ENCODE measurements at places on chromosomes 7 and 10.

DNA sequence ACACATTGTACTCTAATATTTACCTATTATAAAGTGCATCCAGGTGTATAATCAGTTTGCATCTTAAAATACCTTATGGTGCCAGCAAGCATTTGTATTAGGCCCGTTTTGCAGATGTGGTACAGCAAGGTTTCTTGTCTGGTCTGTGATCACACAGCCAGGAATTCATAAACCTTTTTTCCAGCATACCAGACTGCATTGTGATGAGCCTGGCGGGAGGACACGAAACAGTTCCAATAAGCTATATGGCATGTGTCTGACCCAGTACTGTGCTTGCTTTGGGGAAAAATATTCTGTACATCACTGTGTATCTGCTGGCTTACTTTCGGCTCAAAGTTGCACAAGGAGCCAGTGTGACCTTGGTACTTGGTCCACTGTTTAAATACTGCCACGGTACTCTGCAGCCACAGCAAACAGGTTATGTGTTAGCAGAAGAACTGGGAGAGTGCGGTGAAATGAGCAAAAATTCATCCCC, 36.3 kb downstream of the CHN2 start:
- DNase-seq = no peak

GRCh38 chr10:12492016-12492415, 142.7 kb downstream of the CAMK1D start:
- DNase-seq = no peak

DNA sequence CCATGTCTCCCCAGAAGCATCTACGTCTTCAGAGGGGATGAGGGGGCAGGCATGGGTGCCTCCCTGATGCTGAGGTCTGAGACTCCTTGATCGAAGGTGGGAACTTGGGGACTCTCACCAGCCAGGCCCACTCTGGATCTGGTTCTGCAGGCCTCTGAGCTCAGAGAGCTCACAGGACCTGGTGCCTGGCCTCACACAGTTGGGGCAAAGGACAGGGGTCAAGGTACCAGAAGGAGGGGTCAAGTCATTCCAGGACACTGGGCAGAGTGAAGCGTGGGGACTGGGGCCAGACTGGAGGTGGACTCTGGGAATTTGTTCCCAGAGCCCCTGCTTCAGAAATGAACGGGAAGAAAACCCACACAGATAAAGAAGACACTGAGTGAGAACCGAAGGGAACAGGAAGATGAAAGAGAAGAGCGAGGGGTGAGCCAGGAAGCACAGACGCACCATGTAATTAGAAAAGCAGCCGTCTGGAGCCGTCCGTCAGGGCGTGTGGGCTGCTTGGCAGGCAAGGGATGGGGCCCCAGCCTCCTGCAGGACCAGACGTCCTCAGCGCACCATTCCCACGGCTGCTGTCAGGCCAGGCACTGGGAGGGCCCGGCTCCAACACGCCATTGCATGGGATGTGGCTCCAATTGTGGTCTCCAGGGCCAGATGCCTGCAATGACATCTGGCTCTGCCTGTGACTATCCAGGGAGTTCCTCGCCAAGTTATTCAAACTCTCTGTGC, 47.7 kb downstream of the ZCCHC24 start:
- no peak for DNase-seq

- no peak for DNase-seq
Observed at GRCh38 chr10:2839081-2839725, 228.1 kb upstream of the PFKP start.

DNA sequence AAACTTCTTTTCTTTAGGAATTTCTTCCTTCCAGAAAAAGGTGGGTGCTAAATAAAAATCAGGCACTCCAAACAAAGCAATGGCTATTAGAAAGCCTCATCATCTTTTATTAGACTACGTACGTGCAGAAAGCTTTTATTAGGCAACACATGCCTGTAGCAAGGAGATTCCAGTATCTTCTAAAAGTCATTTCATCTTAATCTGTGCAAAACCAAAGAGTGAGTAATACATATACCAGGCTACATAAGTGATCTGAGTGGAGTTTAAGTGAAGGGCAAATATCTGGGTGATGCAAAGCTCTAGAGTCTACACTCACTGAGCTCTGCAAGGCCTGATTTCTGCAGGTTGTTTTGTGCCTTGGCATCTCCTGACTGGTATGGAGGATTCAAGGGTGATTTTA, 231.7 kb downstream of the ELMO1 start:
- DNase-seq = no peak

DNA sequence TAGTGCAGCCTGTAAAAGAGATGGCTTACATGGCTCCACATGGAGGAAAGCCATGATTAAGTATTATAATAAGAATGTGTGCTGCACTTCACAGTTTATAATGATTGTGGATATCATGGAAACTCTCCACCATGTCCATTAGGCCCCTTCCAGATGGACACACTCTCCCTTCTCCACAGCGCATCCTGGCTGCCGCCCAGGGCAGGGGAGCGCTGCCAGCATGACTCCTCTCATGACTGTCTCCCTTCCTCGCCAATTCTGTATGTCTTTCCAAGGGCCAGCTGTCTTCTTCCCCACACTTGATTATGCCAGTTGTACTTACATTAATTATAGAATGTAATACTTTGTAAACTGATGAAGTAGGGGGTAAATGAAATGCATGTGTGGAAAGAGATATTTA, 259.3 kb upstream of the TMEM72 start:
- no peak for DNase-seq

- no peak for DNase-seq
Observed at GRCh38 chr7:106737202-106737562, 76.2 kb upstream of the CCDC71L start.

- no peak for DNase-seq
Observed at GRCh38 chr7:12107841-12108254, 103.2 kb upstream of the TMEM106B start.

DNA sequence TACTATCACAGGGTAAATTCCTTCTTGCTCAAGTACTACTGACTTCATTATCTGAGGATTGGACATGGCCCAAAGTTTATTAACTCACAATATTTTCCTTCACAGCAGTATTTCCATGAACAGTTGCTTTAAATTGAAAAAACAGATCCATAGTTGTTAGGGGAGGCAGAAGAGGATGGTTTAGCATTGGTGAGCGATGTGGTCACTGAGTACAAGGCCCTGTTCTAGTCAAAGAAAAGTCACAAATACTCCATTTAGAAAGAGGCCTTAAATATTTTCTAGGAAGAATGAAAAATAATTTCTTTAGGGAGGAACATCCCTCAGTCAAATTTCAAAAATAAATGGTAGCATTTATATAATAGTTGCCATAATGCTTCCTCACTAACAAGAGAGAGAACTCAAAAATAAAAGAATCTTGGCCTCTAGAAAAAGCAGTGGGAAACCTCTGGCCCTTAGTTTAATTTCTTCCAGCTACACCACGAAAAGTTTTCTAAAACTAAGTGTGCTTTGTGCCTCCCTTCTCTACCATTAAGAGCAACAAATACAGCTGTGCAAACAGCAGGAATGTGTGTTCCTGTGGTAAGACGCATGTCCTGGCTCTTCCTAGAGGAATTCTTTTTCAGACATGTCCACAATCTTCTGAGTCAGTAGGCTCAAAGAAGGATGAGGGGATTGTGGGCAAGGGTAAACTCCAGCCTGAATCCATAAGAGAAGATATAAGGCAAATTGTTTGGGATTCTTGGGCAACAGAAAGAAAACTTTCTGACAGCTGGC, 105.7 kb downstream of the HOXA1 start:
- DNase-seq = no peak

DNA sequence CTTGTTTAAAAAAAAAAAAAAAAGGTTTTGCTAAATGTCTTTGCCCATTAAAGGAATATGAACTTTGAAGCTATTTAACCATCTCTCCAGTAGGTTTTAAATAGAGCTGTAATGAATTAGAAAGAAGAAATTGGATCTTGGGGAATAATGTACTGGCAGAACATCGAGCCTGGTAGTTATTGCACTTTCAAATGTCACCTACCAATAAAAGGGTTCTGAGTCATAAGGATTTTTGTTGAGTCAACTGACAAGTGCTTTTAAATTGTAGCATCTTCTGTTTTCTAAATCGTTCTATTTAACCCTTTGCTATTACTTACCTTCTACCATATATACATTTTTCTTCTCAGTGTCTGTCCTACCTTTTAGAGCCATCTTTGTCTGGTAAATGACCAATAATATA, 10.7 kb downstream of the CUTC start:
- no peak for DNase-seq

DNA sequence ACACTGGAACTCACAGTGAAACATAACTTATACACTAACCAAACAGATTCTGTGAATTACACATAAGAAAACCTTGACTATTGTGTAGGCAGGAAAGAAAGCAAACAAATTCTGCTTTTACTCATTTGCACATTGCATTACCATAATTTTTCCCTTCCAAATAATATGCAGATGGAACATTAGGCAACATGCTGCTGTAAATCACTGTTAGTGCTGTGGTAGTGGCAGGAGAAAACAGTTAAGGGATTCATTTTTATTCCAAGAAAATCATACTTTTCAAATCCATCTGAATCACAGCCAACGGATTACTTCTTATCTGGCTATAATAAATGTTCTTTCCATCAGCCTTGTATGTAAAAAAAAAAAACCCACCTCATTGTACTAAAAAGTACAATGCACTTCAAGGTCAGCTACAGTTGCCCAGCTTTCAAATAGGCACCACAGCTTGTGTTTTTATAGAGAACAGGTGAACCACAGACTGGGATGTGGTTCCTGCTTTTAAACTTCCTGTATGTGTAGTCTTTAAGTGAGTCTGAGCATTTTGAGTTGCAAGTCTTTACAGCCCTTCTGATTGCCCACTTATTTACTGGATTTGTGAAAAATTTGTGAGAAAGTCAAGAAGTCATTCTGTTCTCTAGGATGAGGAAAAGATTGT, 590.0 kb upstream of the SEMA3D start:
- no peak for DNase-seq

DNA sequence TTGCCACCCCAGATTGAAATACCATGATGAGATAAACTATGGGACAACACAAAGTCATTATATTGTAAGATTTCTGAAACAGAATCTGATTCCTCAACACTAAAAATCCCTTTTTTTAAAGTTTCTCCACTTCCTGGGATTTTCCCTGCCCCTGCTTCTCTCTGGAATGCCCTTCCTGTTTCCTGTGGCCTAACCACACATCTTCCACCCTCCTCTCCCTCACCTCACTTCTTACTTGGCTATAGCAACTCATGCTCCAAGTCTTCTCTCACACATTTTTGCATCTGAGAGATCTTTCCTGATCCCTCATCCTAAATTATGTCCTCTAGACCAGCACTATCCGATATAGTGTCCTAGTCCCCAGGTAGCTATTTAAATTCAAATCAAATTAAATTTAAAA, 4.1 kb upstream of the RELN start:
- DNase-seq = no peak

GRCh38 chr7:48811071-48811470, 113.3 kb upstream of the CDC14C start:
- no peak for DNase-seq
